ENCODE measurements at places on chromosomes 1 and 21.

- no peak for DNase-seq
These were observed 82.7 kb downstream of the HLCS start for GRCh38 chr21:36883532-36884486.

DNA sequence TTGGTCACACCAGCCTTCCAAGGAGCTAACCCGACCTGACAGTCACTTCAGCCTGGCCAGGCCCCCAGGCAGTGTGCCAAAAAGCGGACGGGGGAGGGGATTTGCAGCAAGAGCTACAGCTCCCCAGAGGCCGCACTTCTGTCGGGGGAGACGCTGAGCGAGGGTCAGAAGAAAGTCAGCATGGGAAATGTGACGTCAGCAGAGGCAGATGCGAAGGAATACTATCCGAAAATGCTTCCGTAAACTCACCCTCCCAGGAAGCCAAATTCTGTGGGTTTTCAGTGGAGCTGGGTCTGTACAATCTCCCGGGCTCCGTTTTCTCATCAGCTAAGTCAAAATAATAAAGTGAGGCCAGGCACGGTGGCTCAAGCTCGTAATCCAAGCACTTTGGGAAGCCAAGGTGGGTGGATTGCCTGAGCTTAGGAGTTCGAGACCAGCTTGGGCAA, 28.5 kb upstream of the ECE1 start:
- no peak for DNase-seq

- DNase-seq: no peak
These were observed 24.2 kb downstream of the MAN1C1 start for GRCh38 chr1:25640646-25641328.

GRCh38 chr1:14649976-14650375, 51.5 kb downstream of the KAZN start:
- DNase-seq: no peak

- no peak for DNase-seq
These were observed 104.8 kb upstream of the ATP1A1 start for GRCh38 chr1:116268211-116268610.

DNA sequence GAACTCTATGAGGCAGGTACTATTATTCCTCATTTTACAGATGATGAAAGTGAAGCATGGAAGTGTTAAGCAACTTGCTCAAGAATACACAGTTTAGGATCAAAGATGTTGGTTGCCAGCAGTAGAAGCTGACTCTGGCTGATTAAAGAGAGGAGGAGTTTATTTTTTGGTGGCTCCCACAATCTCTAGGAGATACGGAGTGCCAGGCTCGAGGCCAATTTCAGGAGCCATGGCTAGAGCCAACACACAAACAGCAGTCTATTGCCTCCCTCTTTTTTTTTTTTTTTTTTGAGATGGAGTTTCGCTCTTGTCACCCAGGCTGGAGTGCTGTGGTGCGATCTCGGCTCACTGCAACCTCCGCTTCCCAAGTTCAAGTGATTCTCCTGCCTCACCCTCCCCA, 19.6 kb downstream of the TTF2 start:
- no peak for DNase-seq

- no peak for DNase-seq
These were observed 117.2 kb upstream of the FGGY start for GRCh38 chr1:59179673-59180072.

DNA sequence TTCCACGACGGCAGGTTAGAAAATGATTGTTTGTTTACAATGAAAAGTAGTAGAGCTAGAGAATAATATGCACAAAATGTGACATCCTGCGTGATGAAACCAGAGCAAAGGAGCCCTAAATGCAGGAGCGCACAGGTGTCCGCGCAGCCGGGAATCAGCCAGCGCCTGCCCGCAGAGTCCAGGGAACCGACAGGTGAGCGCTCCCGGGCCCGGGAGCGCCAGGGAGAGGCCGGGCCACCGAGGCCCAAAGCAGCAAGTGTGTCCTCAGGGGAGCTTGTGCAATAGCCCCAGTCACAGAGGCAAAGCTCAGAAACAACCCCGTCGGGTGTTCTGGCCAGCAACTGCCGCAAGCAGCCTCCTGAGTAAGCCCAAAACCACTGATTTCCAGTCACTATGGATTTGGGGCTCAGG, 789 bp upstream of the GALE start:
- DNase-seq: peak; percentile 7

- no peak for DNase-seq
These were observed 2.0 kb downstream of the ATP13A2 start for GRCh38 chr1:17009706-17010105.

- DNase-seq: no peak
These were observed 32.7 kb downstream of the ASH1L start for GRCh38 chr1:155529929-155530328.

DNA sequence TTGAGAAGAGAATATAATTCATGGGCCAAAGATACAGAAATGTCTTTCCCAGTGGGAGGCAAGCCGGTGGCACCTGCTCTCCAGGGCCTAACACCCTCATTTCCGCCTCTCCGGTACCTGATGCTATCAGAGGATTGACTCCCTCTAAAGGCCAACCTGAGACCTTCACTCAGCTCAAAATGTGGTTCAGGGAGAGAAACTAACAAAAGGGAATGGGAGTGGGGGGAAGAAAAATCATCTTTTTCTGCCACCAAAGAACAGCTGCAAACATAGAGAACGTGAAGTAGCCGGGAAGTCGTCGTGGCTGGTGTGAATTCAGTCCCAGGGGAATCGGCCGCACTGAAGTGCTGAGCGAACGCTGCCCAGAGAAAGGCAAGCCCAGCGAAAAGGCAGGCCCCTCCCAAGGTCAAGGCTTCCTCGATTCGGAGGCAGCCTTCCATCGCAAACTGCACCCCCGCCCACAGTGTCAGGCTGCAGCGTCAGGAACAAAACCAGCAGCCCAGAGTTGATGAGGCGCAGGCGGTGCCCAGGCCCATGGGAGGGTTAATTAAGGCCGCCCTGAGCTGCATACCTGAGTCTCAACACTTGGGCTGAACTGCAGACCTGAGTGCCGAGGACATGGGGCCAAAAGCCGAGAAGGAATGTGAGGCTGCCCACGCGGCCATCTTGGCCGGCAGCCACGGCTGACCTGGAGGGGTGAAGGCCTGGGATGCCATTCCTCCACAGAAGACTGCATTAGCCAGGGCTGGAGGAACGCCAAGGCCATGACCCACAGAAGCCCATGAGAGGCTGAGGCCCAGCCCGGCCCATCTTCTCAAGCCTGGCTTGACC, 160.2 kb downstream of the PSMG1 start:
- DNase-seq: peak; percentile 86

DNA sequence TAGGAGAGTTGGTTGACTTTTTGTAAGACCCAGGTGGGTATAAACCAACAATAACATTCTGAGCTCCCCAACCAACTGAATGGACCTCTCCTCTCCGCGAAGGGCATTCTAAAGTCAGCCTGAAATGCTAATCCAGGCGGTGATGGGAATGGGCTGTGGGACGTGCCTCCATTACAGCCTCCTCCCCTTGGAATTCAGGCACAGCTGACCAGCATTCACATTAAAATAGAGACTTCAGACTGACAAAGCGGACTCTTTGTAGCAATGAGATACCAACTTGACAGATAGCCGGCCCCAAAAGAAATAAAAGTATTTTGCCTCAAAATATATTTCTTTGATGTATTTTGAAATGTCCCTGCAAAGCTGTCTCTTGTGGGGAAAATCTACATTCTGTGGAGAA, 101.7 kb downstream of the KIF26B start:
- no peak for DNase-seq

DNA sequence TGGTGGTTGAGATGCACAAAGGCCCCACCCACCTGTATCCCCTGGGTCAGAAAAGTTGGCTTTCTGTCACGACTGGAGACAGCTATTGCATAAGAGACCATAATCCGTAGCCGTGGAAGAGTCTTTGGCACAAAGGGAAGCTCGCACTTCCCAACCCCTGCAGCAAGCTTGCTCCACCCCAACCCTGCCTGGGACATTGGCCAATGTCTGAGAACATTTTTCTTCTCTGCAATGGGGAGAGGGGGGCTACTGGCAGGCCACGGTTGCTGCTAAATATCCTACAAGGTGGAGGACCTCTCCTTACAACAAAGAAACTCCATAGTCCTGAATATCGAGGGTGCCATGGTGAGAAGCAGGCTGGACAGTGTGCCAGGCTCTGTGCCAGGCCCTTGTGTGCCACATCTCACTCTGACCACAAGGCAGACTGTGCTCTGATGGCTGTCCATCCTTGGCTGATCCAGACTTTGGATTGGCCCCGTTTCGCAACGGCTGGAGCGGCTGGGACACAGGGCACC, 104.1 kb downstream of the CSMD2 start:
- DNase-seq: no peak

GRCh38 chr1:59597420-59598119, 217.2 kb upstream of the HOOK1 start:
- DNase-seq: no peak

DNA sequence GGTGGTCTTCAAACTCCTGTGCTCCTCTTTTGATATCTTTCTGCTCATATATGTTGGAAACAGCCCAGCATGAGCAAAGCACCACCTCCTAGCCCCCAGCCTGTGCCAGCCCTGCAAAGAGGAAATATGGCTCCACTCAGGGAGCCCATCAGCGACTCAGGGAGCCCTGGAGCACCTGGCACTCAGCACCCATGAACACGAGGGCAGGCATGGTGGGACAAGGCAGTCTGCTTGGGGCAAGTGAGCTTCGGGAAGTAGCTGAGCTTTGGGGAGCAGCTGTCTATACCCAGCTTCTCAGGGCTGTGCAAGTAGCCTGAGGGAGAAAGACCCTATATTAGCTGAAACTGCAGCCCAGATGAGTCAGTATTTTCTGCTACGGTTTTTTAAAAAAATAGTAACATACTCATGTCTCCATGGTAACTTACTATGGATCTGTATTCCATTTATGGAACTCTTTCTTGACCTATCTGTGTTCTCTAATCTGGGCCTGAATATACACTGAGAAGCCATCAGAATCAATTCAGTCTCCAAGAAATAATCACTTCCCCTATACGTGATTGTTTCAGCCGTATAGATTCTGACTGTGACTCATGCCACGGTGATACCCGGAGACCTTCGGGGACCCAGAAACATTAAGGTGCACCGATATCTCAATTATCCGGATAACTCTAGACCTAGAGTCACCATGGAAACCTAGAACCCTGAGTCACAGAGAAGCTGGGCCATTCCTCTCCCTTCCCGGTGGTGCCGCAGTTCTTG, 1.5 kb upstream of the ETS2 start:
- no peak for DNase-seq

DNA sequence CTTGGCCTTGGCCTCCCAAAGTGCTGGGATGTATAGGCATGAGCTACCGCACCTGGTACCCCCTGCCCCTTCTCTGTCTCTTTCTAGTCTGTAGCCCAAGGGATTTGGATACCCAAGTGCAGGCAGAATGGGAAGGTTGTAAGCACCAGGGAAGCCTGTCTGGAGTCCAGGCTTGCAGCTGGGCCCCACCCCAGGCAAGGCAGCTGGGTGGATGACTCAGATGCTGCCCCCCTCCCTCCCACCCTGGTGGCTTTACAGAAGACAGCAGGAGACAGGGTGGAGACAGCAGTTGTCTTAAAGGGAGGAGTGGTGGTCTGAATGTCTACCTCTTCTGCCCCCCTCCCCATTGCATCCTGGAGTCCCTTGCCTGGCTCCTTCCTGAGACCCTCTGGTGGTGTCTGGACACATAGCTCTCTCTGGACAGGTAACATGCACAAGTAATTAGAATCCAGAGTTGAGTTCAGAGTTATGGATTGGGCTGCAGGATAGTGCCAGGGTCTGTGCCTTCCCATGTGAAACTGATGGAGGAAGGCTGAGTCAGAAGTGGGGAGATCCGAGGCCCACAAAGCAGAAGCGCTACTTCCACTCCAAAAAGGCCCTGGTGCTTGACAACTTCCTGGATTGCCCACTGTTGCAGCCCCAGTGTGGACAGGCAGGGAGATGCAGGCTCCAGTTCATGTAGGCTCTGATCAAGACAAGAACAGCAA, 5.1 kb downstream of the LMNA start:
- DNase-seq: no peak

GRCh38 chr21:34939673-34940331, 109.3 kb downstream of the RUNX1 start:
- no peak for DNase-seq

- no peak for DNase-seq
These were observed 44.3 kb downstream of the INAVA start for GRCh38 chr1:200938955-200939354.

DNA sequence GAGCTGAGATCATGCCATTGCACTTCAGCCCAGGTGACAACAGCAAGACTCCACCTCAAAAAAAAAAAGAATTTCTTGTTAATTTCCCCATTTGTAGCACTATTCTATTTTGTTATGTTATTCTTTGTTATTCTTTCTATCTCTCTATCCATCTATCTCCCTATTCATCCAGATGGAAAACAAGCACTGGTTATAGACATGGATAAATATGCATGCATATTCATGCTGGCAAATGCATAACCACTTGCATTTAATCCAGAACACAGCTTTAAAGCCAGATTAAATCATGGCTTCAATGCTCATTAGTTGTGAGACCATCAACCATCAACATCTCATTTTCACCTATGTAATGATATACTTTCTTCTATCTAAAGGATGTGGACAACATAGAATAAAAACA, 21.5 kb upstream of the KLHL20 start:
- DNase-seq: no peak

DNA sequence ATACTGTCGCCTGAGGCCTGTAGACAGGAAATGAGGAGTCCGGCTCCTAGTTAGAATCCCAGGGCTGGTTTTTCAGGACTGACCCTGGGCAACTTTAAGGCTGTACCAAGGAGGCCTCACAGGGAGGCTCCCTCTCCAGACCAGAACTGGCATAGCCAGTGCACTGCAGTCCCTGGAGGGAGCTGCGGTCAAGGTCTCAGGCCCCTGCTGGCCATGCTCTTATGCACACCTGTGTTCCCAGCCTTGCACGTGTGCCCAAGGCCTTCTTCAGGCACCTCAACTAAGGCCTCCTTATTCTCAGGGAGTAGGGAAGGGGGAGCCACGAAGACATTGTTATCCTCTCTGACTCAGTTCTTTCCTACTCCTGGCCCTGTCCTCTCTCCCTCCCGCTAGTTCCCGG, 22.0 kb upstream of the IFNAR1 start:
- DNase-seq: no peak

Data from NCI-H146 (cell line).